Stimulated activated CD8-positive, alpha-beta memory T cell treated with anti-CD3 and anti-CD28 coated beads, Interleukin-2, amount 100 ng/mL, for 1 hour (primary cell): ENCODE measurements at places on chromosomes 6 and 20.

DNA sequence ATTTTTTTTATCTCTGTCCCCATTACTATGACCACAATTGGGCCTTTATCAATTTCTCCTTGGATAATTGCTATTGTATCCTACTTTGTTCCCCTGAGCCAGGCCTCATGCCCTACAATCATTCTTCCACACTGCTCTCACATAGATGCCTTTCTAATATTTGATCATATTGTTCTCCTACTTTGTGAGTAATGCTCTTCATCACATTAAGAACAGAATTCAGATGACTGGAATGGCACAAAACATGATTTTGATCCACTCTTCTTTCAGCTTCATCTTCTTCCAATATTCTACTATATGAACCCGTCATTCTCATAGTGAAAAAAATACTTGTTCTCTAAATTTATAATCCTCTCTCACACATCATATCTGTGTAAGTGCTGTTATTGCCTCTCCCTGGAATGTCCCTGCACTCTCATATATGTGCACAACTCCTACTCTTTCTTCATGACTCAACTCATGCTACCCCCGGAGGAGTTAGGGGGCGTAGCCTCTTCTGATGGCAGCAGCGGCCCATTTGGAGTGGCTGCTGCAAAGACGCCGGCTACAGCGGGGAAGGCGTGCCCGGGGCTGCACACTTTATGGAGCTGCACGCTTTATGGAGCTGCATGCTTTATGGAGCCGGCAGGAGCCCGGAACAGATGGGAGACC lies 25.3 kb upstream of the HACE1 start:
- DNase-seq: no peak

- no peak for DNase-seq
These were observed 127.8 kb downstream of the SIM1 start for GRCh38 chr6:100336876-100337275.

DNA sequence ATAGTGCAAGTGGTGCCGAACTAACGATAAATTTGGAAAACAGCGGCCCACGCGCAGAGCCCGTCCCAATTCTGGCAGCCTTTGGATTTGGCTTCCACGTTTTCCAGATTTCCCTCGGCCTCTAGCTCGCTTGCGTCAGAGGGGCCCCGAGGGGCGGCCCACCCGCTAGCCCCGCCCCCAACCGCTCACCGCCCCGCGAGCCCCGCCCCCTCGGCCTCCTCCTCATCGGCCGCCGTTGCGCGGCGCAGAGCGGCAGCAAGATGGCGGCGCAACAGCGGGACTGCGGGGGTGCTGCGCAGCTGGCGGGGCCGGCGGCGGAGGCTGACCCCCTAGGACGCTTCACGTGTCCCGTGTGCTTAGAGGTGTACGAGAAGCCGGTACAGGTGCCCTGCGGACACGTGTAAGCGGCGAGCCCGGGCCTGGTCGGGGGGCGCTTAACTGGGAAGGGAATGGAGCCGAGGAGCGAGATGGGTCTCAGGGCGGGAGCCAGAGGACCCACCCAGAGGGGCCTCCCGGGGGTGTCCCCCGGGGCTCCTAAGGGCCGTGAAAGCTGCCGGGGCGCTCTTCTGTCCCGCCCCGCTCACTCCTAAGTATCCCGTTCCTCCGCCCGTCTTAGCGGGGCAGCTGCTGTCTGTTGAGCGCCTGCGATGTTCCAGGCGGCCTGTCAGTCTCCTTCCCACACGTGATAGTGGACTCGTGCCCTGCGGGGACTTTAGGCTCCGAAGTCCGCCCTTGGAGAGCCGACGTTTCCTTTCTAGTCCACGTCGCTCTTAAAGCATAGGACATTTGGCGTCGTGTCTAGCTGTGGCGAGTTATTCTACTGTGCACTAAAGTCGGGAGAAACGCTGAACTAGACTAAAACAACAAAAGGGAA lies at the start of gene RNF114:
RNF114 (plus strand) TSS at position 245 of the 874 bp plus-strand sequence; CDS start at position 261, 16 bp downstream.
- DNase-seq: peak; percentile 85

DNA sequence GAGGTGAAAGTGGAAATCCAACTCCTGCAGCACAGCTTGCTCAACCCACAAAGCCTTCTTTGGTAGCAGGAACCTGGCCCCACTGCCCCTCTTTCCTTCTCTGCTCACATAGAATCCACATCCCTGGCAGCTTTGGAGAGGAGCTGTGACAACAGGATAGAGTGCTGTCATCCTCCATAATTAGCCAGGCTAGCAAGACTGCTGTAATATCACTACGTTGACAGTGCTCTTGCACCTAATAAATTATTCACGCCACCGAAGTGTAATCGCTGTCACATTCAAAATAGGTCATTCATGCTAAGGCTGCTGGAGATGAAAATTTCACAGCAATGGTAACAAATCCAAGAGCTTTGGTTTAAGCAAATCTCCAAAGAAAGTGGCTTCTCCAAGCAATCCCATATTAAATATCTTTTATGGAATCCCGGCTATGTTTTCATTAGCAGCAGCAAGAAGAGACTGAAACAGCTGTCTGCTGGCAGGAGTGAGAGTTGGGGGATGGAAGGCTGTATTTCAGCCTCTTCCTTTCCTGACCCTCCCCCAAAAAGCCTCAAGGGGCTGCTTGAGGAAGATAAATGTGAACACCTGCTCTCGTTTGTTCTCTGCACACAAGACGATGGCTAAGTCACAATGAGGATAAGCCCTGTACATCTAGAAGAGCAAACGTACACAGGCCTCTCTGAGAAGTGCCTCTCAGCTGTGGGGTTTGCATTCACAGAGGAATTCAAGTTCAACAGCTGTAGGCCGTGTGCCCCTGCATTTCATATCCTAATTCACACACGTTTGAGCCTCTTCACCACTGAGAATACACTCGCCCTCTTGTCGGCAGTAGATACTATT lies 16.5 kb downstream of the RIPOR2 start:
- DNase-seq: no peak

GRCh38 chr6:150037526-150038201 lies 12.3 kb upstream of the RAET1L start:
- no peak for DNase-seq
